ENCODE measurements at places on chromosomes 4 and X. TPM values are rescaled to one million over a fixed set of nuclear protein-coding genes. Genes with fewer than 3 reads are reported as not detected.
A peak's percentile ranks its signal among the peaks of the same experiment; 100 is the strongest.

DNA sequence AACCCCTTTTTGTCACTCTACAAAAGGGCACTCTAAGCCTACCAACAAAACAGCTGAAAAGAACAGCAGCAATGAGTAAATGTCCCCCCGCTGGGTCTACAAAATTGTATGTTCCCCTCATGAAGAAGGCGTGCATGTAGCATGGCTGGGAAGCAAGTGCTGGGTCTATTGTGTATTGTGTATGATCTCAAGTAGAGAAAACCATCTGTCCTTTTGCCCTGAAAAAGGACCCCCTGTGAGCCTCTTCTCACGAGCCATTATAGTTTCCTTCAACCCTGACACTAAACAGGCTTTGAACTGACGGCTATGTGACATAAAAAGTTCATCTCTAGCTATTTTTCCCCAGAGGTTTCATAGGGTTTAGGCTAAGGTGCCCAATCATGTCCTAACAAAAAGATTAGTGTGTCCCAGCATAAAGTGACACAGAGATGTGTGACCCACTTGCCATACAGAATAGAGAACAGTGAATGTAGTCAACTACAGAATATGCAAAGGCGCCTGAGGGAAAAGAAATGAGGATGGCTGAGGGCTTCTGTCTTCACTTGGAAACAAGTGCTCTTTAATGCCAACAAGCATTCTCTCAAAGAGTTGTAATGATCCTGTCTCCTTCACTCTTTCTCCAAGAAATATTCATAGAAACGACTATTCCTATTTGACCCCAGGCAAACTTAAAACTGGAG lies 27.3 kb downstream of the COL25A1 start:
- DNase-seq = no peak

GRCh38 chr4:154973244-154974035 lies 192.4 kb downstream of the RBM46 start:
- DNase-seq = no peak

GRCh38 chr4:89307446-89308160 lies at the start of gene GPRIN3:
TSS of gene GPRIN3 (minus strand) at chr4:89307800. CDS start at chr4:89250110, 57,690 bp downstream.
- DNase-seq = peak; percentile 62

The SLC26A1 gene
- total RNA-seq = 0.38 TPM

The ZFP92 gene
- total RNA-seq = 1.4 TPM

DNA sequence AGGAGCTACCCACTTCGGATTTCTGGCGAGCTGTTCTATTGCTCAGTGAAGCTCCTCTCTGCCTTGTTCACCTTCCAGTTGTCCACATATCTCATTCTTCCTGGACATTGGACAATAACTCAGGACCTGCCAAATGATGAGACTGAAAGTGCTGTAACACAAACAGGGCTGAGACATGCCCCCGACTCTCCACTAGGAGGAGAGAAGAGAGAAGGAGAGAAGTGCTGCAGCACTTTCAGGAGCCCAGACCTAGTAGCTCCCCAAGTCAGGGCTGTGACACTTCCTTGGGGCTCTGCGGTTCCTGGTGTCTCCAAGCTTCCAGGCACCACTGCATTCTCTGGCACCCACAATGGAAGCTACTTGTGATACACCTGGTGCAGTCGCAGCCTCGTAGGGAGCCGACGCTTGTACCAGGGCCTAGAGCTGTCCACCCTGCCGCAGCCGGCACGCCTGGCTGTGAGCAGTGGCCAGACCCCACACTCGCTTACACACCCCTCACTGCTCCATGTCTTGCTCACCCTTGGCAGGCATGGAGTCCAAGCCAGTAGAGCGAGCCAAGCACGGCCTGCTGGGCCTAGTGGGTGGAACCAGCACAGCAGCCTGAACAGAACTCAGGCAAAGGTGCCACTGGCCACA lies 234.9 kb downstream of the TECRL start:
- DNase-seq = no peak

- DNase-seq = no peak
Measured at GRCh38 chr4:97990409-97990808, 152.9 kb downstream of the STPG2 start.

The RIBC1 gene
- 2.0 TPM for total RNA-seq

- DNase-seq = no peak
Measured at GRCh38 chr4:119103263-119103662, 32.4 kb upstream of the MYOZ2 start.

The NPNT gene
- 68.6 TPM for total RNA-seq

DNA sequence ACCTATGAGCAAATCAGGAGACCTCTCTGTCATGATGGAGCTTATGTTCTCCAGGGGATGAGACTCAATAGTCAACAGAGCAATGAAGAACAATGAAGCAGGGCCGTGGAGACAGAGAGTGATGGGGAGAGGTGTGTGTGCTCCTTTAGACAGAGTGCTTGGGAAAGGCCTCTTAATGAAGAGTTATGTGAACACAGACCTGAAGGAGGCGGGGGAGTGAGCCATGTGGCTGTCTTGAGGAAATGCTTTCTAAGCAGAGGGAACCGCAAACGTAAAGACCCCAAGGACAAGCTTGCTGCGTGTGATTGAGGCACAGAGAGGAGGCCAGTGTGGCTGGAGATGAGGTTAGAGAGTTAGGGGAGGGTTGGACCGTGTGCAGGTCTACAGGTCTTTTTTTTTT lies 53.1 kb downstream of the CHRNA9 start:
- peak; percentile 44 for DNase-seq

DNA sequence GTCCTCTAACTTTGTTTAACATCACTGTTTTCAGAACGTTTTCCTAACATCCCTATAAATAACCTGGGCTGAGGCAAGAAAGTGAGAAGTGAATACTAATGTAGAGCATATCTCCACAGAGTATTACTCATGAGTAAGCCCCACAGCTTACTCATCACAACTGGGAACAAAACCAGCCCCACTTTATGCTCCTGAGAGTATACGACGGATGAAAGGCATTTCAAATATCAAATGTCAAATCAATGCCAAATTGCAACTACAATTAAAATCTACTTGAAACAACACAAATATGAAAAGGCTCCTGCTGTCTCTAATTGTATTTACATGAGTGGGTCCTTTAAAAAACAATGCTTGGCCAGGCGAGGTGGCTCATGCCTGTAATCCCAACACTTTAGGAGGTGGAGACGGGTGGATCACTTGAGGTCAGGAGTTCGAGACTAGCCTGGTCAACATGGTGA lies 41.2 kb downstream of the SH3RF1 start:
- no peak for DNase-seq

DNA sequence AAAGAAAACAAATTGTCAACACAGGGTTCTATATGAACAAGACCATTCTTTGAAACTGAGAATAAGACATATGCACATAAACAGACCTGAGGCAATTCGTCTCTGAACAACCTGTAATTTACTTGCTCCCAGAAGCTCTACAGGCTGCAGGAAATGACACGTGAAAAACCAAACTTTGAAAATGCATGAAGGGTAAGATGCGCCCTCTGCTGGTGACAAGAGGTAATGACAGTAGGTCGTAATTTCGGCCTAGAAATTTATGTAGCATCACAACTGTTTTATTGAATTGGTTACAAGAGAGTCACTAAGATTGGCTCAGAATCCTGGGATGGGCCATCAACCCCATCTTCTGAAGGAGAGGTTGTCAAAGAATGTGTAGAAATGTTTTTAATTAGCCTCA lies 276.5 kb downstream of the PPP4R3C start:
- no peak for DNase-seq

Measured in mesothelial cell of epicardium (in vitro differentiated cells).